Left ventricle myocardium inferior (tissue), 1 donor: ENCODE measurements at places on chromosomes 7 and 10. TPM values are rescaled to one million over a fixed set of nuclear protein-coding genes. Genes with fewer than 3 reads are reported as not detected.
A peak's percentile ranks its signal among the peaks of the same experiment; 100 is the strongest.

The CLDN12 gene
- total RNA-seq, result 40.3 TPM

DNA sequence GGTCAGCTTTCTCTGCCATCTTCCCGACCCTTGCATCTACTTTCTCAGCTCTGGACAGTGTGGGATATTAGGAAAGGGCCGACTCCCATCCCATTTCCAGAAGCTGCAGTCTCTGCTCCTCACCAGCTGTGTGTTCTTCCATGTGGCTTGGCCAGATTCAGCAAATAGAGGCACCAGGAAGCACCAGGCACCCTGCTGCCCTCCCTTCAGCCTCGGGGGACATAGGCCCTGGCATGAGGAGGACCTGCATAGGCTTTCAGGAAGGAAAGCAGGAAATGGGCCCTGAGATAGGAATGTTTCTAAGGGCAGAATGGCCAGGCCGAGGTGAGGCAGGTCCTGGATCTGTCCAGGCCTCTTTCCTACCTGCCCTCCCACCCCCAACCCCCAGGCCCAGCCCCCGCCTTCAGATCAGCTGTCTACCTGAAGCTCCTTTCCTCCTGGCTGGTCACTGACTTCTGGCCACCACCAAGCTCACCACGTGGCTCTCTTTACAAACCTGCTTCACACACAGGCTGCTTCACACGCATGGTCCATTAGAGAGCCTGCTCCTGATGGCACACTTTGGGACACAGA, 27.5 kb upstream of the PURB start:
- no peak for DNase-seq

DNA sequence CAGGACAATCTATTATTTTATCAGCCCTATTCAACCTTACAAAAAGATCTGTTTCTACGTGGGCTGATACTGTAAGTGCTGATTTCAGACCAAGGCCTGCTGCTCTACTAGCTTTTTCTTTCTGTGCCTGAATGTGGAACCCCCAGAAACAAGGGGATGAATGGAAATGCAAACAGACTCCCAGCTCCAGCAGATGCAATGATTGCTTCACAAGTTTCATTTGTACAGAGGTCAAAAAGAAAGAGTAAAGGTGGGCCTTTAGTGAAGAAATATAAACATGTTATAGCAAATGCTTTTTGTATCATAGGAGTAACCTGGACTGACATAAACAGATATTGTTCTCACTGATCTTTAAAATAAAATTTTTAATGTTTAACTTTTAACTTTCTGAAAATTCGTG, 130.2 kb upstream of the SLC25A13 start:
- DNase-seq, result no peak

GRCh38 chr10:1519391-1519790, 217.9 kb downstream of the ADARB2 start:
- no peak for DNase-seq

- no peak for DNase-seq
These were observed 374.3 kb downstream of the INHBA start for GRCh38 chr7:41328544-41328943.

The TMEM176B gene
- total RNA-seq, result 34.0 TPM

GRCh38 chr10:76037531-76038155, 606.2 kb downstream of the LRMDA start:
- DNase-seq, result no peak

The WNT8B gene
- not detected for total RNA-seq

GRCh38 chr7:147756300-147756699, 834.3 kb upstream of the C7orf33 start:
- no peak for DNase-seq

The LRIT1 gene
- total RNA-seq, result not detected

DNA sequence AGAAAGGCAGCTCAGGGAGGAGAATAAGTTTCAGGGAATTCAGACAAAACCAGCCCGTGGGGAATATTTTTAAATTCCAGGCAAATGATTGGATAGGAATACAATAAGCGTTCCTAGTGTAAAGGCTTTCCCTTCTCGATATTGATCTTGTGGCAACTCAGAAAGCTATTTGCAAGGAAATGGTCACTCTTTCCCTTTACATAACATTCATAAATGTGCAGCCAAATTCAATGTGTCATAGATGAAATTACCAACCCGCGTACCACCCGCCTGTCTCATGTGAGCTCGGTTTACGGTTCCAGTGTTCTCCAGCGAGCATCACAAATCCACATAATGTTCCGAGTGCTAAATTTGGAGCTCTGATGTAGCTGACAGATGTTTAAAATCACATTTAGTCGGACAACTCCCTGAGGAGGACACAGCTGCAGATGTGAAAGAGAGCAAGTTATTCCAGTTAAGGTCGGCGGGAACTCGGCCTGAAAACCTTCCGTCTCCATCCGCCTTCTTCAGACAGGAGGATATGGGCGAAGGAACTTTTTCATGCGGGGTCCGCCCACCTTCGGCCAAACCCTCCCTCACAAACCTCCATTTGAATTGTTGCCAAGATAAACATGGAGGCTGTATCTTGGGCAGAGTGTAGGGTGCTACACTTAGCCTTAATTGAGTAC, 327.0 kb downstream of the RNLS start:
- DNase-seq, result peak; percentile 73
